Hematopoietic multipotent progenitor cell (in vitro differentiated cells): ENCODE measurements at places on chromosomes 1 and 21. TPM values are rescaled to one million over a fixed set of nuclear protein-coding genes. Genes with fewer than 3 reads are reported as not detected.

NBPF10 gene
- total RNA-seq = 1.6 TPM

FLG2 gene
- total RNA-seq = under 0.01 TPM

NFIA gene
- total RNA-seq = 19.7 TPM

SAMSN1 gene
- total RNA-seq = 10.0 TPM

SPRR2A gene
- total RNA-seq = not detected

SUSD4 gene
- total RNA-seq = not detected

TSPEAR gene
- total RNA-seq = not detected

SH2D2A gene
- total RNA-seq = 4.3 TPM

EXTL1 gene
- under 0.01 TPM for total RNA-seq

OTUD7B gene
- total RNA-seq = 0.54 TPM

SPATA45 gene
- not detected for total RNA-seq
